ENCODE measurements at places on chromosomes 12 and 14.

DNA sequence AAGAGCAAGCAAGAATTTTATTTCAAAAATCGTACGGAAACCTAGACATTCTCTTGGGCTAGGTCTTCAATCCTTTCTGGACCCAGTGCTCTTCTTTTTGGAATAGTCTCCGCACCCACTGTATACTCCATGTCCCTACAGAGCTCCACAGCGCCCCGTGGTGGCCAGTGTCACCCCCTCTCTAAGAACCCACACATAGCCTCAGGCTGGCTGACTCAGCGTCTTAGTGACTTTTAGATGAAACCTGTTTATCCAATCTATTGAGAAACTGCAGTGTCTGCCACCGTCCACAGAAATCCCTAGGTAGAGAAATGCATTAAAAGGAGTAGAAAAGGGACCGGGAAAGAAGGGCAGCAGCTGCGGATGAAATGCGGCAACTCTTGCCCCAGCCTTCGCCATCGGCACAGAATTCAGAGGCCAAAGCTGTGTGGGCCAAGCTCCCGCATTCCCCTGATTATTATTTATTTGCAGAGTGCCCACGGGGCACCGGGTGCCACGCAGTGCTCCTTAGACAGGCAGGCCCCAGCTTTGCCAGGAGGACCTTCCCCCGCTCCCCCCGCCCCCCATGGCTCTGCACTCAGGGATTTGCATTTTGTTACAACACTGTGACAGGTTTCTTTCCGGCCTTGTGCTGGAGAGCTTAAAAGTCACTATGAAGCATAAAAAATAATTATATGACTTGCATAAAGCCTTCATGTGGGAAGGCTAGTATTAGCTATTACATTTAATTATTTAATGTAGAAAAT, 170.1 kb upstream of the FKBP4 start:
- DNase-seq = no peak

DNA sequence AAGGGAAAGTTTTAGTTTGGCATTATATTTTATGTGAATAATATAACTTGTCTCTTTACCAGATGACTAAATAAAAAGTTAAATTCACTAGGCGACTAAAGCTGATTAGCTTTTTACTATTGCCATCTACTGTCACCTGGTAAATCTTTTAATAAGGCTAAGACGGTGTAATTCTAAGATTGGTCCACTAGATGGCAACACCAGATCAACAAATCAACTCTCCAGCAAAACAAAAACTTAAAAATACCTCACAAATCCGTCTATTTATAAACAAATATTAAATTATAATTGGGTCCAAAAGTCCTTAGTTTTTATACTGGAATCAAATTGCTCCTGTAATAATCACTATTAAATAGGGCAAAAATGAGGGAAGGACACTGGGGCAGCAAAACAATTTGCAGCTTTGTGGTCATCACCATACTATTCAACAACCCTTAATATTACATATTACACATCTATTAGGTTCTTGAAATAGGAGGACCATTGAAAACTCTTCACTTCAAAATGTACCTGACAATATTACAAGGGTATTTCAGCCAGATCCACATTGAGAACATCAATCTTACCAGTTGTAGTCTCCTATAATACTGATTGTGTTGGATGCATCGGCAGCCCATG, 47.9 kb downstream of the GALC start:
- no peak for DNase-seq

GRCh38 chr14:100102156-100102785, 37.0 kb downstream of the EVL start:
- DNase-seq = no peak

DNA sequence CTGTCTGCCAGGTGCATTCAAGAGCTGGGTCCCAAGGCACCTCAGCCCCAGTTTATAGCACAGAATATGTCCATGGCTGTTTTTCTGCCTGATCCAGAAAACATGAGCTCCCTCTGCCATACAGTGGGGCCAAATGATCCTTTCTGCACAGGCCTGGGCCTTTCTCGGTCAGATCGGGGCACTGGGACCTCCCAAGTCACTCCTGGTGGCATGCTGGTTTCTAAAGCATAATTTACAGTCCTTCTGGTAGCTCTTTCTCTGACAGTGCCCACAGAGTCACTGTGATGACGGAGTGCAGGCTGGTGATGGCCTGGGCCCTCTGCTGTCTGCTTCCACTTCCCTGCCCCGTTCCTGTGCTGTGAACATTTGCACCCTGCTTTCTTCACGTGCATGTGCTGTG, 99.2 kb downstream of the ADGRD1 start:
- DNase-seq = no peak

- DNase-seq = no peak
Observed at GRCh38 chr12:27578689-27579372, 54.8 kb downstream of the PPFIBP1 start.

- DNase-seq = no peak
Observed at GRCh38 chr14:52395728-52396127, 81.6 kb downstream of the PTGER2 start.

All from ascending aorta (tissue), 2 donors.